ENCODE measurements at places on chromosomes 4 and X.

GRCh38 chr4:77199276-77199675 lies 42.3 kb downstream of the CCNG2 start:
- DNase-seq, result no peak

DNA sequence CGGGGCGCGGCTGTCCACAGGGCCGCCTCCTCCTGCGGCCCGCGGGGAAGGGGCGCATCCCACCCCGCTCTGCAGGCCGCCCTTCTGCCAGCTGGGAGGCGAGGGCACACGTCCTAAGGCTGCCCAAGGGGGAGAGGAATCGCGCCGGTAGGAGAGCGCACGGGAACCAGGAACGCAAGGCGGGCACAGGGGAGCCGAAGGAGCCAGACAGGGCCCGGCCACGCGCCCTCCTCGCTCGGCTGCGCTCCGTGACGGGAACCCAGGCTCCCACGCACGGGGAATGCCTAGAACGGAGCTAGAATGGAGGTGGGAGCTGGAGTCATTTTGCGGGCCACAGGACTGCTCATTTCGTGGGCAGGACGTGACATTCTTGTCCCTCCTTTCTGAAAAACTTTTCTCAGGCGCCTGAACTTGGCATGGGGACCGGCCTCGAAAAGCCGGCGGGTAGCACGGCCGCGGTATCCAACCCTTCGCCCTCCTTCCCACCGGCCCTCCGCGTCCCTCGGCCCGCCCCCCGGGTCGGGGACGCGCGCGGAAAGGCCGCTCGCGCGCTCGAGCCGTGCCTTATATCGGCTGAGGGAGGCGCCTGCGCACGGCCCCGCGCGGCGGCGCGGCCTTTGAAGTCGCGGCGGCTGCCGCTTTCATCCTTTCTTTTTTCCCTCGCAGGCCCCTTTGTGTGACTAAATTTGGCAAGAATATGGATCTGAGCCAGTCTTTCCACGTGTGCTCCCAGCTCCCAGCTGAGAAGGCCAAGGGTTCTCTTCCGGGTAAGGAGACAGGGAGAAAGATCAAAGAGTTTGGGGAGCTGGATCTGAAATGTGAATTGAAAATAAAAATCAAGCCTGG lies 4.2 kb upstream of the LEF1 start:
- peak; percentile 43 for DNase-seq

- DNase-seq, result no peak
Observed at GRCh38 chrX:129980001-129980401, 2.4 kb upstream of the BCORL1 start.

DNA sequence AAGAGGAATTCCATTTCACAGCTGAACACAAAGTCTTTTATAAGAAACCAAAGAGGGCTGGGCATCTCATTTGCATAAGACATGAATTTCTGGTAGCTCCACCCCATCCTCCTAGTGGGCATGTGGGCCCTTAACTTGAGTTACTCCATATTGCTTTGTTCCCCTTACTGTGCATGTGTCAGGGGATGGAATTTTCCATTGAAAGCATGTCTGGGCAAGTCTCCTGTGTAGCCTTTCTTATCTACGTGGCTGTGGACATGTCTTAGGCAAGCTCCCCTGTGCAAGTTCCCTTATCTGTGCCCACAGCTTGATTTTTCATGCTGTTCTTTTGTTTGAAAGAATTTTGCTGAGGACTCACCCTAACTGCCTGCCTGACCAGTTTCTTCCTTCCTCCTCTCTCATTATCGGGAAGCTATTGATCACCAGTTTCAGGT lies 123.5 kb upstream of the JADE1 start:
- no peak for DNase-seq

GRCh38 chr4:56374956-56375355 lies 12.3 kb downstream of the AASDH start:
- DNase-seq, result no peak

GRCh38 chr4:108881986-108882385 lies 119.1 kb upstream of the ETNPPL start:
- DNase-seq, result no peak

- no peak for DNase-seq
Observed at GRCh38 chrX:150902434-150903109, 4.1 kb upstream of the CD99L2 start.

- no peak for DNase-seq
Observed at GRCh38 chr4:2254665-2255500, 7.0 kb downstream of the MXD4 start.

GRCh38 chr4:80615099-80615498 lies 279.6 kb downstream of the CFAP299 start:
- DNase-seq, result no peak

DNA sequence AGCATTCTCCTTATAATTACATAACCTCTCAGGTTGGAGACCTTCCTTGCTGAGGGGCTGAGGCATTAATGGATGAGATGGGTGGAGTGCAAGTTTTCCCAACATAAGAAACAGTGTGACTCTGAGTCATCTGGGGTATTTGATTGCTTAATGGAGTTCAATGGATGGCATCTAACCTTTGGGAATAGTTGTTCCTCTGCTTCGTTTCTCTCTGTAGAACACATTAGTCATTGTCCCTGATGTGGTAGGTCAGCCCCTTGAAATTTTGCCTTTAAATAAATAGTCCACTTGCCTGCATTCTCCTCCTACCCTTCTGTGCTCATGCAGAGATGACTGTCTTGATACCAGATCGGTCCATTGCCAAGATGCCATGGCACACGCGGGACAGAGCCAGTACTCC lies 38.6 kb downstream of the SLITRK2 start:
- no peak for DNase-seq

DNA sequence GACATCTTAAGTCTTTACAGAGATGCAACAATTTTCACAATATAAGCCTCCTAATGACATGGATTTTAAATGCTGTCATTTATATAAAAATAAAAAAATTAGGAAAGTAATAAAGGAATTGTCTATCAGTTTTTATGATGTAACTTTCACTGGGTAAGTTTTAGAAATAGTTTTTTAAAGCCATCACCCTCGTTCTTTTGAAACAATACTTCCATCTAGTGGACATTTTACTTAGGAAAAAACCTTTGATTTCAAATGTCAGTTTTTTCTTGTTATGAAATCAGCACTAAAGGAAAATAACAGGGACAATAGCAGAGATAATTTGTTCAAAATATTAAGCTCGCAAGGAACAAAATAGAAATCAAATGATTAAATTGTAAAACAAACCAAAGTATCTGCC lies 24.3 kb upstream of the NDNF start:
- peak; percentile 4 for DNase-seq

- no peak for DNase-seq
Observed at GRCh38 chrX:150372280-150372679, 9.2 kb downstream of the MAMLD1 start.

- no peak for DNase-seq
Observed at GRCh38 chr4:96016634-96017299, 176.9 kb downstream of the PDHA2 start.

- no peak for DNase-seq
Observed at GRCh38 chr4:20813700-20814099, 113.4 kb downstream of the PACRGL start.

DNA sequence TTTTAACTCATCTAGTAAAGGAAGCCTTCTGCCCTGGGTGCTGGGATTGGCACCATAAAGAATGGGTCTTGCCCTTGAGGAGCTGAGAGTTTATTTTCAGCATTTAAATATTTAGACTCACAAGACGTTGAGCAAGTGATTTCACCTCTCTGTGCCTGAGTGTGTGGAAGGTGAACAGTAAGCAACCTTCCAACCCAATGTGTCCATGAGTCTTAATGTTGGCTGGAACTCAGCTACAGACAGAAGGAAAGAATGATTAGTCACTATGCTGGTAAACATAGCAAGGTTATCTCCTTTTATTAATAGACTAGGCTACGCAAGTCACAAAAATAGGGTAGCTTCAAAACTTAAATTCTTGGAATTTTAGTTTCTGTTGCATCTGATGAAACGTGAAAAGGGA lies 277.4 kb upstream of the GATB start:
- no peak for DNase-seq

DNA sequence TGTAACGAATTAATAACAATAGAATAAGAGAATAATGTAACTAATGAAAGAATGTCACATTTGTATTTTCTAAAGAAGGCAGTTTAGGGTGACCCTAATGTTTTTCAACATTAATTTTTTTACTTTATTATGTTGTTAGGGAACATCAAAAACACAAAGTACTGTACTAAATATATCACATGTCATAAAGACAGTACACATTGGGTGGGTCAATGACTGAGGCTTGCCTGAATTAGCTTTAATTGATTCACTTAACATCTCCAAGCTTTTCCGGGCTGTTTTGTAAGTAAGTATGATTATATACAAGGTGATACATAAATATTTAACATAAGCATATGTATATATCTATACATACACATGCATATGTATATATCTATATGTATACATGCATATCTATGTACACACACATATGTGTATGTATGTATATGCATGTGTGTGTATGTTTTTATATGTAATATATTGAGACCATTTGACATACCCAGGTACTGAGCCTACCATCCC lies 43.4 kb upstream of the KLF3 start:
- DNase-seq, result no peak

DNA sequence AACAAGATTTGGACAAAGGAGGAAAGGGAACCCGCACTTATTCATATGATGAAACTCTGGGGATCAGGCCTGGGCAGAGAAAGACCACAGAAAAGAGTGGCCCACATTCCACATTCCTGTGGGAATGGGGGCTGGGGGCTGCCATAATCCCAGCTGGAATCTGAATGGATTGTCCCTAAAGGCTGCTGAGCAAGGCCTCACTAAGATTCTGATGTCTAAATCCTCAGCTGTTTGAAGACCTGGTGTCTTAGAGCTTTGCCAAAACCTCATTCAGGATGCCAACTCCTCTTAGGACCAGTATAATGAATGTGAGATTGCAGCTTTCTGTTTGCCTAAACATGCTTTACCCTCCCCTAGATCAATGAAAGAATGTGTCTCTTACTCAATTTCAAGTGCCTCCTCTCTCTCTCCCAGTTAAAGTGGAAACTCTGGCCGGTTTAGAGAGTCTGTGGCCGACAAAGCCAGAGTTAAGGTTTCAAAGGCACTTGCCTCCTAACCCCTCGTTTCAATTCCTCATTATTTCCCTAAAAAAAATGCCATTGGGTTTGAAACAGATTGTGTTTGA lies 33.3 kb upstream of the GPC4 start:
- no peak for DNase-seq

GRCh38 chrX:17053502-17053901 lies 107.0 kb downstream of the REPS2 start:
- no peak for DNase-seq

DNA sequence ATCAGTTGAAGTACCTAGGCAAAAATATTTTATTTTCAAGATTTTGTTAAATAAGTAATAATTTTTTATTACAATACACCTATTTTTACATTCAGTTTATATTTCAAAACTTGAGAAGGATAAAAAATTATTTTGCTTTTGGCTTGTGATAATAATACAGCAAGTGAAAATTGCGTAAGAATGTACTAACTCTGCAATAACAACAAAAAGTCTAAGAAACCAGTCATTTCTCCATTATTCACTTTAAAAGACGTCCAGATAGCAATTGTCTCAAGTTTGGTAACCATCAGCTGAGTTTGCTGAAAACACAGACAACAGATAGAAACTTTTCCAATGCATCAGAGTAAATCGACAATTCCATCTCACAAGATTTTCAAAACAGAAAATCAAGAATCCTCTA lies 12.1 kb downstream of the CXCL8 start:
- no peak for DNase-seq

DNA sequence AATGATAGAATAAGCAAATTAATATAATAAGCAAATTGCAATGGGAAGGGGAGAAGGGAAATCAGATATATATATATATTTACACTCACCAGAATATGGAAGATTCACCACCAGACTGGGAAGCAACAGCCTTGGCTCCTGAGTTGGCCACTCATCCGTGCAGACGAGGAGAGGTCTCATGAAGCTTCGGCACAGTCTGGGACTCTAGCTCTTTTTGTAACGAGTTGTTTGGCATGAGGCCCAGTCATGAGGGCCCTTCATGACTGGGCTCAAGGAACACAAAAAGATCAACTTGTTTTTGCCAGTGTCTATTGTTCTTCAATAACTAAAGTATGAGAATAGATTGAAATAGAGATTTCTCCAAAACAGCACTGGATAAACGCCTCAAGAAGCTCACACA lies 176.4 kb downstream of the ADGRA3 start:
- DNase-seq, result no peak

- no peak for DNase-seq
Observed at GRCh38 chrX:134622056-134622812, 36.0 kb downstream of the PLAC1 start.

DNA sequence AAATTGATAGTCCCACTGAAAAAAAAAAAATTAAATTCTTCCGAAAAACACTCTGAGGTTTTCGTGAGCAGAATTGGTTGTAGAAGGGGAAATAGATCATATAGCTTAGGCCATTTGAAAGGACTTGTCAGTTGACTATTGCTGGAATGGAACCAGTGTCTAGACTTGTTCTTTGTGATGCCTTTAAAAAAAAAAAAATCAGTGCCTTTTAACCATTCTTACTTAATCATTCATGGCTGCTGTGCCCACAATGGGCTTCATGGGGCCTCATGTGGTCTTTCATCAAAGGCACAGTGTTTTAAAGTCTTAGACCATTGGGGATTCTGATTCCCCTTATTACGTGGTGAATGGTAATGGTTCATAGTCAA lies 139.3 kb downstream of the AFF1 start:
- DNase-seq, result no peak

GRCh38 chr4:38131371-38132091 lies 171.3 kb downstream of the PTTG2 start:
- DNase-seq, result no peak

GRCh38 chr4:96342196-96342595 lies 502.3 kb downstream of the PDHA2 start:
- no peak for DNase-seq

- DNase-seq, result no peak
Observed at GRCh38 chrX:48700951-48701653, 4.6 kb downstream of the SUV39H1 start.

DNA sequence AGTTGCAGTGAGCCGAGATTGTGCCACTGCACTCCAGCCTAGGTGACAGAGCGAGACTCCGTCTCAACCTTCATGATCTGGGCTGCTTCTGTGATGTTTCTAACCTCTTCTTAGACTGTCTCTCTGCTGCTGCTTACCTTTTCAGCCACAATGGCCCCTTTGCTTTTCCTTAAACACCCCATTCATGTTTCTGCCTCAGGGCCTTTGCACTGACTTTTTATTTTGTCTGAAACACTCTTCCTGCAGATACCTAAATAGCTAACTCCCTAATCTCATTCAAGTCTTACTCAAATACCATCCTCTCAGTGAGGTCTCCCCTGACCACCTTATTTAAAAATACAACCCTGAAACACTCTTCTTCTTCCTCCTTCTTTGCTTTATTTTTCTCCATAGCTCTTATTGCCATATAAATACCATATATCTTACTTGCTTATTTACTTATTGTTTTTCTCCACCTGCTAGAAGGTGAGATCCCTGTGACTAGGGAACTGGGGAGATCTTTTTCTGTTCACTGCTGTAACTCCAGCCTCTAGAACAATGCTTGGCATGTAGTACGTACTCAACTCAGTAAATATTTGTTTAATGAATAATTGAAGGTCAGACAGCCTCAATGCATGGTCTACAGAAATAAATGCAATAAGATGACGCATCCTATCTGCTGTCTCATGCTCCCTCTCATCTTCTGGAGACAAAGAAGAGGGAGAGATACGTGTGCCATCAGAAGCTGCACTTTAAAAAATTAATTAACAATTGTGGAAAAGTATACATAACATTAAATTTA lies 43.8 kb upstream of the SETD7 start:
- no peak for DNase-seq

GRCh38 chr4:111198446-111198845 lies 575.6 kb upstream of the PITX2 start:
- no peak for DNase-seq
